ENCODE measurements at places on chromosomes 2 and 18.

- DNase-seq: no peak
Observed at GRCh38 chr2:49248506-49248905, 94.2 kb upstream of the FSHR start.

- no peak for DNase-seq
Observed at GRCh38 chr2:150020221-150020620, 432.6 kb upstream of the MMADHC start.

GRCh38 chr2:46297546-46298271, 502 bp downstream of the EPAS1 start:
- DNase-seq: peak; percentile 71

- no peak for DNase-seq
Observed at GRCh38 chr2:1360144-1360543, 53.1 kb upstream of the TPO start.

DNA sequence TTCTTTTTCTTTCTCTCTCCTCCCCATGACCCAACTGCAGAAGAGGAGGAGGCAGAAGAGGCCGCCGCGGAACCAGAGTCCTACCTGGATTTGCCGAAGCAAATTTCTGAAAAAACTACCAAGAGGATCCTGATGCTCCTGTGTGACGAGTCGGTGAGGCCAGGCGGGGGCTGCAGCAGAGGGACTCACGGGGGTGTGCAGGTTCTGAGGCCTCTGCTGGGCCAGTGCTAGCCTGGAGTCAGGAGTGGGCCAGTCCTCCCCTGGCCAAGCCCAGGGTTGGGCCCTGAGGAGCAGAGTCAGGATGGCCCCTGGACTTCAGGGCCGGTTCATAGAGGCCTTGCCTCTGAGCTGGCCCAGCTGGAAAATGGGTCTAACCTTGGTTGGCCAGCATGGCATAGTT, 29.3 kb downstream of the OTOF start:
- no peak for DNase-seq

DNA sequence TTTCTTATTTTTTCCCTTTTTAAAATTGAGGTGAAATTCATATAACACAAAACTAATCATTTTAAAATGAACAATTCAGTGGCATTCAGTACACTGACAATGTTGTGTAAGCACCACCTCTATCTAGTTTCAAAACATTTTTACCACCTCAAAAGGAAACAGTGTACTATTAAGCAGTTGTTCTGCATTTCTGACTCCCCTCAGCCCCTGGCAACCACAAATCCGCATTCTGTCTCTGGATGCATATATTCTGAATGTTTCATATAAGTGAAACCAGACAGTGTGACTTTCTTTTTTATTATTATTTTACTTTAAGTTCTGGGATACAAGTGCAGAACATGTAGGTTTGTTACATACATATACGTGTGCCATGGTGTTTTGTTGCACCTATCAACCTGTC, 19.2 kb upstream of the TANK start:
- peak; percentile 45 for DNase-seq

GRCh38 chr2:17971531-17972125, 93.2 kb downstream of the KCNS3 start:
- DNase-seq: no peak

GRCh38 chr2:16630463-16630862, 35.2 kb downstream of the CYRIA start:
- DNase-seq: no peak

- peak; percentile 6 for DNase-seq
Observed at GRCh38 chr2:165877565-165878550, 75.7 kb downstream of the TTC21B start.

DNA sequence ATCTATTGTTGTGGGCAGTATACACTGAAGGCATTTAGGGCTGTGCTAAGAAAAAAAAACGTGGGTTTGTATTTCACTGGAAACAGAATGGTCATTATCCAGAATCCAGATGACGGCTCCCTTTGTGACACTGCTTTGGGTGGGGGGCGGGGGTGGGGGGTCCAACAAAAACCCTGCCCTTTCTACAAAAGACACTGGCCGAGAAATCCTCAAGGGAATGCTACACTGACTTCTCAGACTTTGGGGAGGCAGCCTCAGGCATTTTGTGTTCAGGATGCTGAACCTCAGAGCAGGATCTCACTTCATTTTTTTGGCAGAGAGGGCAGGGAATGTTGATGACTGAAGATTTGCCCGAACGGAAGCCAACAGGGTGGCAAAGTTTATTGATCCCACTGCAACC, 417.1 kb downstream of the HRH4 start:
- no peak for DNase-seq

GRCh38 chr2:211944572-211944971, 594.0 kb downstream of the ERBB4 start:
- DNase-seq: no peak

DNA sequence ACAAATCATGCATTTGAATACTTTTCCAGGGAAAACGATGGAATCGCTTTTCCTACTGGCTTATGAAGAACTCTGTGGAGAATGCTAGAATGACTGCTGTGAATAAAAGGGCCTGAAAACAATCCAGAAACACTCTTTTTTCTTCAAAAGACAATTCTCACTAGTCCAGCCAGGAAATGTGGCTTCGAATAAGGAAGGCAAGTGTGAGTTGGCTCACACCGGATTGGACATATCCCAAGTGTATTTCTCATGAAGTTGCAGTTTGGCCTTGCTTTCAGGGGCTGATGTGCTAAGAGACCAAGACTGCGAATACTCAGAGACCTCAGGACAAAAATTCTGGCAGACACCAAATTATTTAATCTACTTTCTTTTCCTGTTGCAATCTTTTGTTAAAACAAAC, 54.1 kb downstream of the FIGN start:
- no peak for DNase-seq

- no peak for DNase-seq
Observed at GRCh38 chr2:224574423-224575084, 10.6 kb downstream of the CUL3 start.

Data from activated CD4-positive, alpha-beta T cell treated with anti-CD3 and anti-CD28 coated beads for 48 hours (primary cell).